Activated T-helper 1 cell treated with anti-CD3 and anti-CD28 coated beads, Interleukin-12 subunit alpha, Interleukin-12 subunit beta, Interleukin-2, Interleukin-4 antibody, amounts not matched to agents 30 ng/mL and 10 ng/mL and 1 ng/mL, durations not matched to agents 14 hours and 24 hours and 36 hours (primary cell): ENCODE measurements at places on chromosomes 11 and 22.

DNA sequence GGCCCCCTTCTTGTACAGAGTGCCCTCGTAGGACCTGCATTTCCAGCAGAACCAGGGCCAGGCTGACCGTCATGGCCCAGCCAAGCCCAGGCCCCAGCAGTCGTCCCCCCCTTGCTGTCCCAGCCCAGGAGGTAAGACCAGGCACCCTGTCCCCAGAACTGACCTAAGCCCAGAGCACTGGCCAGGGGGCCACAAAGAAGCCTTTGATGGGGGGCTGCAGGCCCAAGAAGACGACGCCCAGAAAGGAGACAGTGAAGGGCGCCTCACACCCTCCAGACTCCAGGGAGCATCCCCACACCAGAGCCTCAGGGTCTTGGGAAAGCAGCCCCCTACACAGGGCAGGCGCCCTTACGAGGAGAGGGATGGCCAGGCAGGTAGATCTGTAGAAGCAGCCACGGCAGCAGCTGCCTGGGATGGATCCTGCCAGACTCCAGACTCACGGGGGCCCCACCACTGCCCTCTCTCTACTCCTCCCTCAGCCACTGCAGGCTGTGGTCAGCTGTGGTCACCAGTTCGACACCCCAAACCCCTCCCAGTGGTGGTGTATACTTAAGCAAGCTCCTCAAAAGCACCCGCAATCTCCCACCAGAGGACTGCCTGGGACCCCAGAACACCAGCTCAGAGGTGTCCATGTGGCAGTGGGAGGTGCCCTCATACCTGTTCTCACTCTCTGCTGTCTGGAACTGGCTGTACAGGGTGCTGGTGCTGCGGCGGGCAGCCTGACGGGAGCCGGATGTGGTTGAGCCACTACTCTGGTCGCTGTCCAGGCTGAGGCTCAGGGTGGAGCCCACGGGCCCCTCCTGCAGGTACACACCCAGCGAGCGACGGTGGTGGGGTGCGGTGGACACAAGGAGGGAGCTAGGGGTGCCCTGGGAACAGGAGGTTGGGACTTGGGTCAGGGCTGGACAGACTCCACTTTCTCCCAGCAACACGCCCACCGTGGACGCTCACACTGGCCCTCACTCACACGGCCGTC, 27.0 kb downstream of the SBF1 start:
- no peak for DNase-seq

GRCh38 chr11:6568191-6568918, 35.1 kb downstream of the RRP8 start:
- no peak for DNase-seq

GRCh38 chr11:126433989-126434949, 78.8 kb downstream of the ST3GAL4 start:
- DNase-seq = no peak

GRCh38 chr11:2520736-2521035, 75.9 kb downstream of the KCNQ1 start:
- no peak for DNase-seq

GRCh38 chr22:27591060-27591459, 210.5 kb downstream of the MN1 start:
- DNase-seq = no peak

DNA sequence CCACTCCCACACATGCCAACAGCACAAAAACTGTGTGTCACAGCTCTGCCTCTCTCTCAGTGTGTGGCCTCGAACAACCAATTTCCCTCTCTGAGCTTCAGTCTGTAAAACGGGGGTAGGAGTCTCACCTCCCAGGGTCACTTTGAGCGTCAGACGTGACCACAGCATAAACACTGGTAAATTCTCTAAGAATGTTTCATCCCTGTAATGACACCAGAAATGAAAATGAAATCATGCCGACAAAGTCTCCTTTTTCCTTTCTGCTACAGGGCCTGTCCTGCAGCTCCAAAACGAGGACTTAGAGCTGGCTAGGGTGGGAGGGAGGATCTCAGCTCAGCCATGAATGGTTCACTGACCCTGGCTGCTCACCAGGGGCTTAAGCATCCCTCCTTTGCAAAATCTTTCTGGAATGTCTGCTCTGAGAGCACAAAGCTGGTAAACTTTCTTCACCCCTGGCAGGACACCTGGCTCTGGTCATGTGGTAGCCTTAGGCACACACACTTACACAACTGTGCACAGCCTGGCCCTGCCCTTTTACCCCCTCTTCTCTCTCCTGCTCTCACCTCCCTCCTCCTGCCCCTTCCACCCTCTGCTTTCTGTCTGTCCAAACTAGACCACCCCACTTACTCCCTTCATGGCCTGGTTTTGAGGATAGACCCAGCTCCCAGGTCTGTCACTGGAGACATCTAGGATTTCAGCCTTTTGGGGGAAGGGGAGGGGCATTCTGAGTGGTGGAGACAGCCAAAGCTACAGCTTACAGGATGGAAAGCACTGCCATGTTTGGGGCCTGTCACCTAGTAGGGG, 12.3 kb upstream of the TSKU start:
- DNase-seq = no peak

GRCh38 chr22:30574997-30575671, 669 bp upstream of the GAL3ST1 start:
- DNase-seq = no peak

DNA sequence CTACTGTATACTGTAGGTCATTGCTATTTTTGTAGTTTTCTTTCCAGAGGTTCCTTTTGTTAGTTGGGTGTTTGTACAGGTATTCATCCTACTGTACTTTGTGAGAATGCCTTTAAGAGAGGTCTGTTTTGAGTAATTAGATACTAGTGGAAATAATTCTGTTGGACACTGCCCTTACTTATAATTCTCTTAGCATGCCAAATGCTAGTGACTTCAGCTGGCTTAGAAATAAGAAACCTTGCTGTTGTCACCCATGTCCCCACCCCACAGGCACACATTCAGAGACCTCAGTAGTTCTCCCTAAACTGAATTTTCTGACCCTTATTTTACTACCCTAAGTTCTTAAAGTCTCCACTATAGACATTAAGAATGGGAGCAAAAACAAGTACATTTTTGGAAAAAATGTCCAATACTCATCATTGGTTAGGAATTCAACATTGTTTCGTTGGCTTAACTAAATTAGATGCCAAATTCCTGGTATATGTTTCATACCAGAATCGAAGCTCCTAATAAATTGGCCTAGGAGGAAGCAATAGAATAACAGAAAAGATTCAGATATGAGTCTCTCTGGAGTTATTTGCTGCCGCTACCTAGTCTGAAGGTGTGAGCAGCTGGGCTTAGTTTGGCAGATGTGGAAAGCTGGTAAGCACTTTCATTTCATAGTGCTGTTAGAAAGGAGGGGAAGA, 28.4 kb downstream of the ZNF143 start:
- DNase-seq = no peak

DNA sequence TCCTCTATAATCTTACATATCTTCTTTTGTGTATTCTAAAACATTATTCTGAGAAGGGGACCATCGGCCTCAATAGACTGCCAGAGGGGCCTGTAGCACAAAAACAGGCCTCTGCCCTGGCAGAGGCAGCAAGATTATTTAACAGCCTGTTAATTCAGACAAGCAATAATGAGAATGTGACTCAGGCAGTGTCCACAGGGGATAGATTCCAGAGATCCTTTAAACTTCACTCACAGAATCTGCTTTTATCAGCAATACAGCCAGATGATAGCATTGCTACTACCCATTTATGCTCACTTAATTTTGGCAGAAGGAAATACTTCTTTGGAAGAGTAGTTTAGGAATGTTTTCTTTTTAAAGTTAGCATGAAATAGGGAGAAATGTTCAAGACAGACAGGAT, 44.9 kb downstream of the AAMDC start:
- DNase-seq = no peak

DNA sequence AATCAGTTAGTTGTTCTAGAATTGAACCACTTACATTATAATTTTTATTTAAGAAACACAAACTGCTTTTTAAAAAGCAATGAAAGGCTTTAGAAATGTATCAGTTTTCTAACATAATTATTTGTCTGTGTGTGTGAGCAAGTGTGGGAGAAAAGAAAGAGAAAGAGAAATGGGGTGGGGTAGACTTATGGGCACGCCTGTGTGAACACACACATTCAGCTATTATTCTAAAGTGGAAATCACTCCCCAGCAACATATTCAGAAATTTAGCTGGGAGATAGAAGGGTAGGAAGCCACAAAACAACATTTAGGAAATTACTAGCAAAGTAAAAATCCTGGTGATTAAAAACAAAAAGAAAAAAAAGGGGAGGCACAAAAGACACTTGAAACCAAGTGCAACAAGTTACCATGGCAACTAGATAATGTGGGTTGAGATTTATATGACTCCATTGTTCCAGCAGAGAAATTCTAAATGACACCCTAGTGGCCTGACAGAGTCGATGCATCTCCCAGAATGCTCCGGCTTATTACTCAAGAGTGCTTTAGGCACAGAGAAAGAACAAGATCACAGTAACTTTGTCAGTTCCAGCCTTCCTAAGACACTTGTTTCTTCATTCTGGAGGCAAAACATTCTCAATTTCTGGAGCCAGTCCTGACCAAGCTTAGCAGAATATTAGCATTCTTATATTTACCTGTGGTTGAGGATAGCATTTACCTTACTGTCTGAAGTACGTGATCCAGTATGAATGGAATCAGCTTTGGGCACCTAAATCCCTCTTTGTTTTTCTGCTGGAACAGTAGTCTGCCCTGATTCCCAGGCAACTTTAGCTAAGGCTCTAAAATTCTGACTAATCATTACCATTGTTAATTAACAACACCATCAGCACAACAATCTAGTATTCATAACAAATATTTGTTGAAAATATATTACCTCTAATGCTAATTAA, 444.4 kb downstream of the DLG2 start:
- DNase-seq = no peak

GRCh38 chr22:24285245-24285644, 14.6 kb downstream of the SPECC1L start:
- DNase-seq = no peak

GRCh38 chr22:47050401-47051051, 288.1 kb downstream of the TBC1D22A start:
- DNase-seq = no peak

GRCh38 chr11:65585396-65586246, 9.8 kb downstream of the EHBP1L1 start:
- no peak for DNase-seq

GRCh38 chr11:64252003-64252872, 908 bp downstream of the PLCB3 start:
- no peak for DNase-seq

- DNase-seq = no peak
Measured at GRCh38 chr11:13137844-13138301, 128.8 kb downstream of the RASSF10 start.

- no peak for DNase-seq
Measured at GRCh38 chr11:7692426-7692825, 13.9 kb downstream of the OVCH2 start.

GRCh38 chr22:38222797-38223119, 21.0 kb downstream of the MAFF start:
- DNase-seq = no peak

DNA sequence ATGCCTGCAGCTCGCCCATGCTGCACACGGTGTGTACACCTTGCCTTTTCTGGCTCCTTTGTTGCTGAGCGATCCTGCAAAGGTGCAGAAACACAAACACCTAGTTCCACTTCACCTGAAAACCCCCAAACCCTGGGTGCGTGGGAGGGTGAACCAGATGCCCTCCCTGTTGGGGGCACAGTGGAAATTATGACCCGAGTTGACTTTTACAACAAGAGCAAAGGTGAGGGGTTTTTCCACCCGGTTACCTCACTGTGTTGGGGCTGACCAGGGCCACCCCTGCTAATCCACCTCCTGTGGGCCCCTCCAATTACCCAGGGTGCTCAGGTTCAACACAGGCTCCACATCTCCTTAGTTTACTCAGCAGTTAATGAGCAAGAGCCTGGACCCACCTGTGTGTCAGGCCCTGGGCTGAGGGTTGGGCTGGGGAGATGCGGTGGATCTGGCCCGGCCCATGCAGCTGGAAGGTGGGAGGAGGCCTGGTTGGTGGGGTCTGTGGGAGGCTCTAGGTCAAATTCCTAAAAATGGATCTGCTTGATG, 42.1 kb downstream of the LRRC32 start:
- no peak for DNase-seq

- DNase-seq = no peak
Measured at GRCh38 chr11:121494355-121495099, 41.8 kb upstream of the SORL1-AS1 start.

DNA sequence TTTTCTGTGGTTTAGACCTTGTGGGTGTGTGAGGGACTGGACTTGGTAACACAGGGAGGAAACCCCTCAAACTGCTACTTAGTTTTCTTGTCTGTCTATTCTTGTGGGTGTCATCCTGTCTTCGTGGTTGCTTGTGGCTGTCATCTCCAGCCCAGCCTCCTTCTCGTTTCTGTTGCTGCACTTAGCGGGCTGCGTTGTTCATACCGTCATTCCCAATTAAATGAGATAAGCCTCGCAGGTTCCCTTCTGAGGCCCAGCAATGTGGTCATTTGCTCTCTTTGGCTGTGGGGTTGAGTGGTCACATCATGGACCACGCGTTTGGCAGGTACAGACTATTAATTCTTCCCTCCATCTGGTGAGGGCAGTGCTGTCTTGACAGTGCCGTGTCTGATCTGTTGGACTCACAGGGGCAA, 18.8 kb downstream of the PANX1 start:
- DNase-seq = no peak

DNA sequence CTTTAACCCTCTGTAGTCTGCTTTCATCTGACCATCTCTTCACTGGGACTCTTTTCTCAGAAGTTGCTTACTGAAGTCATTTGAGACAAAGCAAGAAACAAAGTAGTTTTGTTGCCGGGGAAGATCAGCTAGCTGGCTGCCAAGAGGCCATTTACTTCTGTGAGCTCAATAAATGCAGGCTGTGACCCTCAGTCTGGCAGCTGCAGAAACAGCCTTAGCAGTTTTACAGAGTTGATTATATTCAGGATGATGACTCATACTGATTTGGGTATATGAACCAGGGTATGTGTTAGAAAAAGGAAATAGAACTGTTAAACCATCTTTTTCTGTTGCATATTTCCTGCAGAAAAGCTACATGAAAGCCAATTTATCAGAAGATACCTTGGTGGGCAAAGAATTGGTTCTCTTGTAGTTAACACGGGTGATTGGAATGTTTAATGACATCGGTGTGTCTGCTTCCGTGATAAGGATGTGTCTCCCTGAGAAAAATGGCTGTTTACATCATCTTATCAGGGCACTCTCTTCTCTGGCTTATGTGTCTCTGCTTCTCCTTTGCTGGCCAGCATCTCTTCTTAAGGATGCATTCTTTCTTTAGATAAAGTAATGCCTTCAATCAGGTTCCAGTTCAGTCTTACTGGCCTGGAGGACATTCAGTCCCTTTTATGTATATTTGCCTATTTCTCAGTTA, 18.5 kb downstream of the FIBIN start:
- no peak for DNase-seq

DNA sequence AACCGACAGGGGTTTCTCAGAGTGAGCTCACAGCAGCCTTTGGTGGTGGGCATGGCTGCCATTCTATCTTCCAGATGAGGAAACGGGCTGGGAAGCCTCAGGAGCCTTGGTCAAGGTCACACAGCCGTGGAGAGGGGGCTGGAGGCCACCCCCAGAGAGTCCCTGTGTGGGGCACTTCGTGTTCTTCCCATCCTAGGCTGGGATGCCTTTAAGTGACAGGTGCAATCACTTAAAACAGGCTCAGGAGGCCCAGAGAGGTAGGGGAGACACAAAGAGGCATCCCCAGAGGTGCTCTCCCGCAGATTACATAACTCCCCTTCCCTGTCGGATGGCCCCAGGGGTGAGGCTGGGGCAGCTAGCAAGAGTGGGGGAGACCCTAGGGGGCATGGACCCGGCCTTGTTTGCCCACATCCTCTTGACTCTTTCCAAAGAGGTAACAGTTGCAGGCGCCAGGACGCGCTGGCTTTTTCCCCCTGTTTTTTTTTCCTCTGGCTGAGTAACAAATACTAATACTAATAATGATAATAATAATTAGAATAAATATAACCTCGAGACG, 17.5 kb upstream of the SHISAL1 start:
- DNase-seq = no peak

GRCh38 chr11:78586452-78587046, 11.9 kb upstream of the NARS2 start:
- DNase-seq = no peak
